Stimulated activated CD4-positive, alpha-beta T cell treated with anti-CD3 and anti-CD28 coated beads, TNF-alpha, amount 100 ng/mL, for 24 hours (primary cell): ENCODE measurements at places on chromosomes 7 and 10.

GRCh38 chr10:69278446-69278963 lies at the start of gene HK1:
HK1 (plus strand) TSS chr10:69278496.
- no peak for DNase-seq

DNA sequence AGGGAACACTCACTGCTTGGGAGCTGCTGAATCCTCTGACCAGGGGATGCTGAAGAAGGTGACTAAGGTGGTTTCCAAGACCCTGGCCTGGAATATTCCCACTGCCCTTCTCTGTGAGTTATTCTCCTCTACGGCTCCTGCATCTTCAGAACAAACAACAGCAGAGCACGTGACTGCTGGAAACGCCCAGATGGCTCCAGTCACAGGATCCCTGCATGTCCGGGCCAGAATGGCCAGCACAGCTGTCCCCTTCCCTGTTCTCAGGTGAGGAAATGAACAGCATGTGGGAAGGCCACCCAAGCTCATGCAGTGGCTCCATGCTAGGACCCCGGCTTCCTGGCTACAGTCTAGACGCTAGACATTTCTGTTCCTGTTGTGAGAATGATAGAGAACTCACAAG lies 43.1 kb downstream of the GHRHR start:
- no peak for DNase-seq

DNA sequence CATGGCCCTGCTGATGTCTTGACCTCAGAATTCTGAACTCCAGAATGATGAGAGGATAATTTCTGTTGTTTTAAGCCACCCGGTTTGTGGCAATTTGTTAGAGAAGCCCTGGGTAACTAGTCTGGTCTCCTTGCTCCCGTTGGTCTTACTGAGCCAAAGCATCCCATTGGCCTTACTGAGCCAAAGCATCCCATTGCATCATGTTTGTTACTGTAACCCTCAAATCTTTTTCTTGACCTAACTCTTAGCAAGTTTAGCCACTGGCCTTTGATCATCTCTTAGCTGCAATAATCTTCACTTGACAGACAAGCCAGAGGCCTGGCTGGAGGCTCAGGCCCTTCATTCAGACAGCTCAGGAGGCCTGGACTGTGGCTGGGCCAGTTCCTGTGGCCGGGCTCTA lies 21.8 kb downstream of the TBXAS1 start:
- DNase-seq, result no peak

DNA sequence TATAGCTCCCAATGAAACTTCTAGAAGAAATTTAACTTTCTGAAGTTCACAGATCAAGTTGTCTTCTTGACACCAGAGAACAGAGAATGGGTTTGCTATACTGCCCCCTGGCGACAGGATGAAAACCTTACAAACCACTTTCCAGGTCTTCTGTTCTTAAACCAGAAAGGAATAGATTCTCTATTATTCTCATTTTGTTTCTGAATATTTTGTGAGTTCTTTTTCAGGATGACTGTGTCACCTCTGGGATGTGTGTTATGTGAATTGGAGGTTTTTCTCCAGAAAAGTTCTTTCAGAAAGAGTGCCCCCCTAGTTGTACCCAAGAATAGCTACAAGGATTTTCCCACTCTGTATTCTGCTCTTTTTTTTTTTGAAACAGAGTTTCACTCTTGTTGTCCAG lies 6.3 kb downstream of the IFT22 start:
- DNase-seq, result peak; percentile 31

DNA sequence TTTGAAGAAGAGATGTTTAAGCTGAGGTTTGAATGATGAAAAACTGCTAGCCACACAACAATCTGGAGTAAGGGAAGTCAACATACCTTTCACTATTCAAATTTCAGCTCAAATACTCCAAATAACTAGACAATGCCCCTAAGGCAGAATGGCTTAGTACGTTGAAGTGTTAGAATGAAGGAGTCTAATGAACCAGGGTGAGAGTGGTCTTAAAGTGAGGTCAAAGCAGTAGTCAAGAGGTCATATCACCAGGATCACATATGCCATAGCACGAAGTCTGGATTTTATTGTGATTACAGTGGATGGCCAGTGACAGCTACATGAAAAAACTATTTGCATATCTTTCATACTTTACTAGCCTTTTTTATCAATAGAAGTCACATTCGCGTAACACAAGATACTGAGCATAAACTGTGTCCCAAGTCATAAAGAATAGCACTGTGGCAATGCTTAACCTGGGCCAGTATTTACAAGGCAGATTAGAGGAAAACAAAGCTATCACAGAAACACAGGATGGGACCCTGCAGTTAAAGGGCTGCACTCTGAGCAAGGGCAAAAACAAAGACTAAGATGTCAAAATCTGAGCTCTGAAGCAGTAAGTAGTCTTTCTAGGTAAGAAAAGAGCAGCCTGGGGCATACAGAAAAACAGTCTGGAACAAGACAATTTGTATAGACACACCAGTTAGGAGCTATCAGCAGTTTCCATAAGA lies 61.5 kb downstream of the HYCC1 start:
- DNase-seq, result no peak

DNA sequence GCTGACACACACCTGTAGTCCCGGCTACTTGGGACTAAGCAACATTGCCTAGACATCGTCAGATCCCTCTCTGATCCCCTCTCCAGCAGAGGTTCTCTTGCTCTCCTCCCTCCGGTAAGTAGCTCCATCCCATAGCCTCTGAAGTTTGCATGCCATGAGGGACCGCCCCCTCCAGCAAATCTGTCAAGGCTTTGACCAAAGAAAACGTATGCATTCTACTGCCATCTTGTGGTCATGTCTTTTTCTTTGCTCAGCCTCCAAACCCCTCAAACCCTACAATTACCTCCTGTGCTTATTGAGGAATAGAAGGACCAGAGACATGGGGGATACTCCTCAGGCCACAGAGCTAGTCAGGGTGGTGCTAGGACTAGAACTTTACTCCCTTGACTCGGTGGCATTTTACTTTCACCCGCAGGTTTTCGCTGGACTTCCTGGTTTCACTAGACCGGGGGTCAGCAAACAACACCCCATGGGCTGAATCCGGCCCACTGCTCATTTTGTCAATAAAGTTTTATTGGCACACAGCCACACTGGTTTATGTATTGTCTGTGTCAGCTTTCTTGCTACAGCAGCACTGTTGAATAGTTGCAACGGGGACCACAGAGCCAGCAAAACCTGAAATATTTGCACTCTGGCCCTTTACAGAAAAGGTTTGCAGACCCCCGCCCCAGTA lies 202.6 kb upstream of the FOXK1 start:
- DNase-seq, result no peak

DNA sequence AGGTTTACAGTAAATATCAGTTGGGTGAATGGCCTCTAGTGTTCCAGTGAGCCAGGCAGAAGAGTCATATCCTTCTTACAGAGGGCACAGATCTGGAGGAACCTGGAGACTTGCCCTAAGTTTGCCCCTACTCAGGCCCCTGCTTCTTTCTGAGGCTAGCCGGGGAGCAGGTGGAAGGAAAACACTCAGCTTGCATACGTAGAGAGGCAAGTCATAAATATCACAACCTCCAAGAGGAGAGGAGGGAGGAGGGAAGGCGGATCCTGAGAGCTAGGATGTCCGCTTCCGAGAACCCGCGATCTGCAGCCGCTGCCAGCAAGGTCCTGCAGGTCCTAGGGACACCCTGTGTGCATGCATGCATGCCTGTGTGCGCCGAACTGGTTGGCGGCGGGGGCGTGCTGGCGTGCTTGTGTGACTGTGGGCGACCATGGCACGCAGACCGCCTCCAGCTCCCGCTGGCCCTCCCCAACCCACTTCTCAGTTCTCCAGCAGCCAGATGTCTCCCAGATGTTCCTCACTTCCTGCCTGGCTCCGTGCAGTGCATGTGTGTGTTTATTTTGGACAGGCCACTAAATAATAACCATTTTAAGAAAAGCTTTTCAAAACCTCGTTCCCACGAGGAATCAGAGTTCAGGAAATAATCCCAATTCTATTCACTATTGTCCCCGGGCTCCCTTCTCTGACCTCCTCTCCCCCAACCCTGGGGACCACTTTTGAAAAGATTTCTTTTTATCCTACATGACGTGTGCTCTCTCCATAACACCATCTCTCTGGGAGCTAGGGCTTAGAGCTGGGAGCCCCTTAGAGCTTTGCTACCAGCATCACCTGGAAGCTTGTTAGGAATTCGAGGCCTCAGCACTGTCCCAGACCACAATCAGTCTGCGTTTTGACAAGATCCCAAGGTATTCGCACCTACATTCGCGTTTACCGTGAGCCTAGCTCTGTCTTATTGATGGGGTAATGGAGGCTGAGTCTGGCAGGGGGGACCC lies 32.4 kb downstream of the UNC5B start:
- DNase-seq, result no peak

DNA sequence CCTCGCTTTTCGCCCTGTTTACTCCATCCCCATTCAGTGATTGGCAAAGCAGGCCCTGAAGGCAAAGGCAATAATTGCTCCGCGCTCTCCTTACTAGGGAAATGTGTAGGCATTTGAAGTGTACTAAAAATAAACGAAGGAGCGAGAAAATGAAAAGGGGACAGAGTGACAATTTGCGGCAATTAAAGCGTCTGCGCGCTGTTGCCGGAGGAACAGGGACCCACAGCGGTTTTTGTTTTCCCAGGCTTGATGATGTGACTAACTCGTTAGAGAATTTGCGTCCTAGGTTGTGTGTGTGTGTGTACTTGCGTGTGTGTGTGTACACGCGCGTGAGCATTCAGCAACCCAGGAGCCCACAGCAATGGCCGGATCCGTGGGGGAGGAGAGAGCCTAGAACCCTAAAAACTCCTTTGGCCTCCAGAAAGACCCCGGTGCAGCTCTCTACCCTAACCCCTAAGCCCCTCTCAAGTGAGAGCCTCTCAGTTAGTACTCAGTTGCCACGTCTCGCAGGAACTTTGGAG lies 7.8 kb upstream of the DLX6 start:
- no peak for DNase-seq

DNA sequence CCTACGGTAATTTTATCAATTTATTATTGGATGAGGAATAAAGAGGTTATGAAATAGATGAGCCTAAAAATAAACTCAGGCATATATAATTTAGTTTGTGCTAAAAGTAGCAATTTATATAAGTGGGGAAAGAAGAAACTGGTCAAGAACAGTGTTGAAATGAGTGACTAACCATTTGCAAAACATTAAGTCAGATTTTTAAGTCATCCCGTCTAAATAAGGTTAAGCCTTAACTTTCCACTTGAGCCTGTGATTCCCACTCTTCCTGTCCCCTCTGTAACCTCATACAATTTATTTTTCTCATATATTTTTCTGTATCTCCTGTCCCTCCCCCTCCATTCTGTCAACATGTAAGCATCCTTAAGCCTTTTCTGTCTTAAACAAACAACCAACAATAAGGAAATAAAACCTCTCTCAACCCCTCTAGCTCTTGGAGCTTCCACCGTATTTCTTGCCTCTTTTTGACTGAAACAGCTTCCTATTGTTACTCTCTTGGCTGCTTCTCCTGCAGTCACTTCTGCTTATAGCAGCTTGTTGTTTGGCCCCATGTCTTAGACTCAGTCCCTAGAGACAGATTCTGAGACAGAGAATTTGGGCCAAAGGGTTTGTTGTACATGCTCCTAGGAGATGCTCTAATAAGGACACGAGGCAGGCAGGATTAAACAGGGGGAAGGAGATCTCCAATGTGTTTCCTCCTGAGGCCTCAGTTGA lies 109.7 kb downstream of the GNAI1 start:
- DNase-seq, result no peak
